ENCODE measurements at places on chromosomes 13 and 19.

DNA sequence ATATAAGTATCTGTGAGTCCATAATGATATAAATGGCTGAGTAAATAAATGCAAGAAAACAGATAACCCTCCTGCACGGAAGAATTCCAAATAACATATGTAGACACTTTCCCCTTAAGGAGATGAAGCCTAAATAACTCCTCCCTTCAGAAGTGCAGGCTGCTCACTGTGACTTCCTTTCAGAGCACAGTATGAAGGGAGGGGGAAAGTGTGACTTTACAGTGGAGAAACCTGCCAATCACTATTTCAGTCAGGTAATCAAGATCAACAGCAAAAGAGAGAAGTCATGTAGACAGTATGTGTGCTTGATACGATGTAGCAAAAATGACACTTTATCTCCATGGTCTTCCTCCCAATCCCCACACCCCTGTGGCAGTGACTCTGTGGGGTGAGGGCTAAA is 7.1 kb downstream of the GGACT start:
- no peak for DNase-seq

- no peak for DNase-seq
Observed at GRCh38 chr13:91144054-91144453, 203.4 kb upstream of the MIR17HG start.

DNA sequence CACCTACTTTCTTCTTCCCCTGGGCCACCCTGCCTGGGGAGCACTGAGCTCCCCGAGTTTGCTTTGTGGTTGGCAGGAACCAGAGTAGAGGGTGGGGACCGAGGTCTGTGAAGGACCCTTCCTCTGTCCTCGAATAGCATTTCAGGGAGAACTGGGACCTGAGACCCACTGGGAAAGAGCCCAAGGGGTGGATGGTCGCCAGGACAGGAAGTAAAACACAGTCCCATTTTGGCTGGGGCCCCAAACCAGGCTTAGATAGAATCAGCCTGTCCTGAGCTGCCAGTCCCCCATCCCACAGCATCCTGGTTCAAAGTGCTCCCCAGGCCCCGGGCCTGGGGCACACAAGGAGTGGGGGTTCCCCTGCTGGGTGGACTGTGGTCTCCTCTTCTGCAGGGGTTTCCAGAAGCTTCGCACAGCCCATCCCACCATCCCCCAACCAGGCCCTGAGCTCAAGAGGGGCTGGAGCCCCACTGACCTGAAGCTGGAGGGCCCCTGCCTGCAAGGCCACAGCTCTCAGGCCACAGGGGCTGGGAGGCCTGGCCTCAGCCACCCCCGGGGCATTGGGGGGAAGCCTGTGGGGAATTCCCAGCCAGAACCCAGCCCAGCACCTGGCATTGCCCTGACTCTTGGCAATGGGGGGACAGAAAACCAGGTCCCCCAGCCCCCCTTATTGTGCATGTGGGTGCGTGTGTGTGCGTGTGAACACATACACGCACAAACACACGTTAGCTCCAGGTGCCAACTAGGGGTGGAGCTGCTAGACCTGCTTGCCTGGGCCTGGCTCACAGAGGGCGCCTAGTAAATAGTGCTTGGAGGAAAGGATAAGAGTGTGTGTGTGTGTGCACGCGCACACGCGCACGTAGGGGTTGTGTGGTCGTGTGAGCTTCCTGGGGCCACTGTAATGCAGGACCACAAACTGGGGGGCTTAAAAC is 995 bp upstream of the MKNK2 start:
- peak; percentile 37 for DNase-seq

- DNase-seq: no peak
Observed at GRCh38 chr13:110130431-110130830, 176.5 kb downstream of the COL4A1 start.

DNA sequence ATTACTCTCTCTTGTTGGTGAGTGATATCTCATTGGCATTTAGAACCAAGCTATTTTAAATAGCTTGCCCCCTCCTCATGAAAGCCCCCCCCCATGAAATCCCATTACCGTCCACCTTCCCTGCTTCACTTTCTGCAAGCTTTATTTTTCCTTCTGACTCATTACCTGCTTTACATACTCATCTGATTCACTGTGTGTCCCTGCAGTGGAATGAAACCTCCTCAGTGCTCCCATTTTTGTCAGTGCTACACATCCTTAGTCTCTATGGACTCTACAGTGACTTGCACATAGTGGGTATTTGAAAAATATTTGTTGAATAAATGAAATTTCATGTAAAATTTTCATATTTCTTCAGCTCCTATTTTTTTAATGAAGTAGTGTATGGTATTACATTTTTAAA is 62.3 kb downstream of the DOCK9 start:
- no peak for DNase-seq

DNA sequence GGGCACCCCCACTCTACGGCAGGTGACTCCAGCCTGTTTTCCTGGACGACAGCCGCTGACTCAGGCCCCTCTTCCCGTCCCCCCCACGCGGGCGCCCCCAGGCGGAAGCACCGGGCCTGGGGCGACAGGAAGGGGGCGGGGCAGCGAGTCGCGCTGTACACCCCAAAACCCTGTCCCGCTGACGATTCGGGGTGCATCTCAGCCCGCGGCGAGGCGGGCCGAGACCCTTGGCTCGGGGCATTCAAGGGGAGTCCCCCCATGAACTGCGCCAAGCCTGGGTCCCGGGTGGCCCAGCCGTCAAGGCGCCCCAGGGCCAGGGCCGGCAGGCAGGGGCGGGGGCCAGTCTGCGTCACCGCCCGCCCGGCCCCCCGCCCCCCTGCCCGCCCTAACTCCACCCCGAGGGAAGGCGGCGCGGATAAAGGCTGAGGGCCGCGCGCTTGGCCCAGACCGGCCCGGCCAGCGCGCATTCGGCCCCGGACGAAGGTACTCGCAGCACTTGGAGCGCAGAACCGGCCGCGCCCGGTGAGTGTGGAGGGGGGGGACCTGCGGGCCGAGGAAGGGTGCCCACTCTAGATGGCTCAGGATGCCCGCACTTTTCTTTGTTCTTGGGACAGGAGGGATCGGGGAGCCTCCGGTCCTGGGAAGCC is at the start of gene MIDN:
TSS of gene MIDN (plus strand) at position 445 of the 647 bp plus-strand sequence. CDS start 1,714 bp downstream, outside the sequence.
- peak; percentile 59 for DNase-seq

Data from stimulated activated CD4-positive, alpha-beta T cell treated with anti-CD3 and anti-CD28 coated beads, Interleukin-4, amount 100 ng/mL, for 24 hours (primary cell).